Activated CD4-positive, alpha-beta T cell treated with anti-CD3 and anti-CD28 coated beads for 4 hours (primary cell): ENCODE measurements at places on chromosomes 1 and 21.

- no peak for DNase-seq
Observed at GRCh38 chr21:44989537-44989886, 49.7 kb downstream of the SLX9 start.

DNA sequence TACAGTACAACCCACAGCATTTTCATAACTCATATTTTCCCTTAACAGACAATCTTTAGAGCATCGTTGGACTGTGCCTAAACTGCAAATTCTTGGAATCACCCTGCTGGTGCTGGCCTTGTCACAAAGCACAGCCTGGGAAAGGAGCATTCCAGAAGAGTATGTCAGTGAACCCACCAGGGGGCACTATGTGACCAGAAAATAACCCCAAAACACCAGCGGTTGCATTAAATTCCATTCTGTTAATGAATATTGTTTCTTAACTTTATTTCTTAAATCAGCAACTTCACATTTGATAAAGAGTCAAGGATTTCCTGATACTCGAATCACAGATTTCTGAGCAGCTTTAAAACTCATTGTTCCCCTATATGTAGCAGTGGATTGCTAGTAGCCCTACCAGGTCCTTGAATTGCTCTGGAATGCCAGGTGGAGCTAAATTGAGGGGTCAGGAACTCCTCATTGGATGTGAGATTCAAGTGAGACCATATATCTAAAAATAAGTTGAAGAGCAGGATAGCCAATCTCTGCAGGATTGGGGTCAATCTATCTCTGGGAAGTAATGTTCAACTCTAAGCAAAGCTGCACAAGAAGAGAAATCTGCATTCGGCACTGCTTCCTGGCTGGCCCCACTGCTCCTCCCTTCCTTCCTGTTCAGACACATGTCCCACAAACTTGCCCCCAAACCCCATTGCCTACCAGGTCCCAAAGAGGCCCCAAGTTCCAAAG is 12.7 kb upstream of the RAB4A start:
- peak; percentile 77 for DNase-seq

- no peak for DNase-seq
Observed at GRCh38 chr1:239997515-239998311, 94.0 kb upstream of the FMN2 start.

DNA sequence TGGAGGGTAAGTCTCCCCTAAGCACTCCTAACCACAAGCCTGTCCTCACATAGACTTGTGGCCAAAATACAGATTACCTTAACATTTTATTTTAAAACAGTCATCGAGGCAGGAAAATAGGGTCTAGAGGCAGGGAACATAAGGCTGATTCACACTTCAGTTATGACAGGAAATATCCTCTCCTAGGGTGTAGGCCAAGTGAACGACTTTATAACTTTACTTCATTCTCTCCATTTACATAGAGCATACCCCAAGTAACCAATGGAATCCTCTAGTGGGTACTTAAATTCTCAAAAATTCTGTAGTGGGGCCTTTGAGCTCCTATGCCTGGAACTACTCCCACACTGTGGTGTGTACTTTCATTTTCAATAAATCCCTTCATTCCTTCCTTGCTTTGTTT is 113.0 kb downstream of the WDR3 start:
- no peak for DNase-seq

DNA sequence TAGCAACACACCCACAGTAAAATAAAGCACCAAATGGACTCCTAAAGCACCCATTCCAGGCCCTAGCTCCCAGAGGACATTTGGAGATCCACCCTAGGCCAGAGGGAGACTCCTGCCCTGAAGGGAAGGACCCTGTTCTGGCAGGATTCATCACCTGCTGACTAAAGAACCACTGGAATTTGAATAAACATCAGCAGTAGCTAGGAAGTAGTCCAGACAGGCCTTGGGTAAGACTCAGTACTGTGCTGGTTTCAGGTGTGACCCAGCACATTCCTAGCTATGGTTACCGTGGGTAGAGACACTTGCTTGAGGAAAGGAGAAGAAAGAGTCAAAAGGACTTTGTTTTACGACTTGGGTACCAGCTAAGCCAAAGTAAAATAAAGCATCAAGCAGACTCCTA is 92.7 kb upstream of the LRRC7 start:
- DNase-seq: no peak

DNA sequence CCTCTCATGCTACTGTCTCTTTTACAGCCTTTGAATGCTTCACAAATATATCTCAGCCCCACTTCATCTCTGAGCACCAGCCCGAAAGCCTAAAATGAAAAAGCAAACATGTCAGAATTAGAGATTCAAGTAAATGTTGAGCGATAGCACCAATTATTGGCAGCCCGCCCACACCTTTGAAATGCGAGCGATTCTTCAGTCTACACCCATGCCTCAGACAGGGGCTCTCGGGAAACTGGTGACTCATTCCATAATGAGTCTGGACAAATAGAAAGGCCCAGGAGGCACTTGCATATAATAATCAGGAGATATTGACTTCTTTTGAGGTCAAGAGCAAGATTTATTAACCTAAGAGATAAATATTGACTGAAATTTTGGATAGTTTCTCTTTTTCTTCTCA is 487.3 kb upstream of the PTBP2 start:
- DNase-seq: no peak

- no peak for DNase-seq
Observed at GRCh38 chr21:35002879-35003722, 46.0 kb downstream of the RUNX1 start.

- DNase-seq: no peak
Observed at GRCh38 chr1:89566761-89567174, 42.1 kb downstream of the LRRC8B start.

DNA sequence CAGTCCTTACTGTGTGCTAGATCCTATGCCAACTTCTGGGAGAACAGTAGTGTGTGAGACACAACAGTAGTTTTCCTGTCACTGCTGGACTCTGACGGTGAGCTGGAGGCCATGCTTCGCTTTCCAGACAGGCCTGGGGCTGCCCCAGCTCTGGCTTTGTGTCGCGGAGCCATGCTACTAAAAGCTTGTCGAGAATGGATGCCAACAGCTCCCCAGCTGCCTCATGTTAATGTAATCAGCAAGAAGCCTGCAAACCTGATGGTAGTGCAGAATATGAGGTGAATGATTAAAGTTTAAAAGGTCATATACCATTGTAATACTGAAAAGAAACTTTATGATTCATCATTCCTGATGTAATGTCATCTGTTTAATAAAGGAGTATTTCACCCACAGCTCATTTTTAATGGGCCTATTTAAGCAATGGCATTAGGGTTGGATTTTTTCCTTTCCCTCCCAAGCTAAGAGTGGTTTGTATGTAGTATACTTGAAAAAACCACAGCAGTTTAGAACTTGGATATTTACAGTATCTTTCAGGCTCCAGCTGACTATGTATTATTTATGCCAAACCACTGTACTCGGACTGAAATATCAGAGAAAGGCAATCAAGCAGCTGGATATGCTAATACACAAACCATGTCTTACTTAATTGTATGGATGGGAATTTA is 343.0 kb downstream of the NUF2 start:
- no peak for DNase-seq

DNA sequence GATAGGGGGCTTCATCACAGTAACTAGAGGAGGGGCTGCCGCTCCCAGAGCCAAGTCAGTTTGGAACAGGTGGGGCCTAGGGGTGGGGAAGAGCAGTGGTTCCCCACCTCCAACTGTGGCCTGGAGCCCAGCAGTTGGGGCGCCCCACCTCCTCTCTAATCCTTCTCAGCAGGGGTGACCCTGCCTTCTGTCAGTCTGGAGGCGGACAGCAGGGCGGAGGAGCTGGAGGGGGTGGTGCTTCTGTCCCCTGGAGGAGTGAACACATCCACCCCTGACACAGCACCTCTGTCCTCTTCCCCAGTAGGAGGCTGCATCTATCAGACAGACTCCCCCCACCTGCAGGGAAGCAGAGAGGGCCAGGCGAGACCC is 73.8 kb downstream of the MRPL37 start:
- DNase-seq: no peak

- no peak for DNase-seq
Observed at GRCh38 chr21:39705849-39706248, 39.1 kb upstream of the IGSF5 start.

DNA sequence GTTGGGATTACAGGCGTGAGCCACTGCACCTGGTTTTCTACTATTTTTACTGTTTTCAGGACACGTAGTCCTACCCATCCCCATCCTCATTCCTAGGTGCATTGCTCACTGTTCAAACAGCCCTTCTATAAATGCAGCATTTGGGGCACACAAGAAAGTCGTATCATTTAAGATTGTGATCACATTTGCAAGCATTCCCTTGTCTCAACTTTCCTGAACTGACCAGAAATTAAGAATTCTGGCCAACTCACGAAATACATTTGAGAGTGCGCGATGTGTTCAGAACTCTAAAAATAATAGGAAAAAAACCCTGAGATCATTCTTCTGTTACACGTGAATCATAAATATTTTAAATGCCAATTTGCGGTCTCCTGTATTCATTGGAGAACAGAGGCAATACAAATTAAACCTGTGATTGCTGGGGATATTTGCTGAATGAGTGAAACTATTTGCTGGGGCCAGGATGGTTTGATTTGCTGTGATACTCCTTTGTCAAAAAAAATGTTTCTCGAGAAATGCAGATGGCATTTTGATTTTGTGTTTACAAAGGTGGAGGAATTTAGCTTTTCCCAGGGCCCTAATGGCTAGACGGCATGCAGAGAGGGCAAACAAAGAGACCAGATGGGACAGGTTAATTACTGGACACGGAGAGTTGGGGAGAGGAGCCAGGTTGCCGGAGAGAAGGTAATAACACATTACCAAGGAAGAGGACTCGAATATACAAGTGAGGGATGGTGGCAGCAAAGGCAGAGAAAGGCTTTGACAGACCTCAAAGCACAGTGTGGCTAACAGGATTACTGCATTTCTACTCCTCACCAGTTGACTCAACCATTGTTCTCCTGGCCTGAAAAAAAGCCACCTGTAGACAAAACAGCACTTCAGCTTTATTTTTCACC is 38.4 kb downstream of the STPG1 start:
- no peak for DNase-seq

DNA sequence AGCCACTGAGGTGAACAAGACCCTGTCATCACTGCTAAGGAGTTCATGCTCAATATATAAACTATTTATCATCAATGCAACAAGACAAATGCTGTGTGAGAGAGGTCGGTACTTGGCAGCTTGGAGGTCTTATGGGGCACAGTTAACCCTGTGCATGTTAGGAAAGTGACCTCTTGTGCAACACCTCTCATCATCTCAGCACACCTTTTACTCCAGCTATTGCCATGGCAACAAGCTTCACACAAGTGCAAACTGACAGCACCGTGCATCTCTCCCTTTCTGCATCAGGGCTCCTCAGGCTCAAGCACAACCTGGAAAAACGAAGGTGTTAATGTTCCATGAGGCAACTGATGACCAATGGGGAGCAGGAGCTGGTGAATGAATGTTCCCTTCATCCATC is 14.7 kb upstream of the MYSM1 start:
- DNase-seq: no peak

- no peak for DNase-seq
Observed at GRCh38 chr1:155007251-155007828, 4.7 kb downstream of the ZBTB7B start.

DNA sequence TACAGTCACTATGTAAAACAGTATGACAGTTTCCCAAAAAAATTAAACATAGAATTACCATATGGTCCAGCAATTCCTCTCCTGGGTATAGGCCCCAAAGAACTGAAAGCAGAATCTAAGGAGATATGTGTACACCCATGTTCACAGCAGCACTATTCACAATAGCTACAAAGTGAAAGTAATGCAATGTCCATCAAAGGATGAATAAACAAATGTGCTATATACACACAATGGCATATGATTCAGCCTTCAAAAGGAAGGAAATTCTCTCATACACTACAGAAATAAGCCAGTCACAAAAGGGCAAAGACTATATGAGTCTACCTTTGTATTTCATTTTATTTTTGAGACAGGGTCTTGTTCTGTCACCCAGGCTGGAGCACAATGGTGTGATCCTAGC is 120.4 kb downstream of the TOMM20 start:
- no peak for DNase-seq

- DNase-seq: no peak
Observed at GRCh38 chr21:44572959-44573583, 458 bp upstream of the KRTAP10-4 start.

DNA sequence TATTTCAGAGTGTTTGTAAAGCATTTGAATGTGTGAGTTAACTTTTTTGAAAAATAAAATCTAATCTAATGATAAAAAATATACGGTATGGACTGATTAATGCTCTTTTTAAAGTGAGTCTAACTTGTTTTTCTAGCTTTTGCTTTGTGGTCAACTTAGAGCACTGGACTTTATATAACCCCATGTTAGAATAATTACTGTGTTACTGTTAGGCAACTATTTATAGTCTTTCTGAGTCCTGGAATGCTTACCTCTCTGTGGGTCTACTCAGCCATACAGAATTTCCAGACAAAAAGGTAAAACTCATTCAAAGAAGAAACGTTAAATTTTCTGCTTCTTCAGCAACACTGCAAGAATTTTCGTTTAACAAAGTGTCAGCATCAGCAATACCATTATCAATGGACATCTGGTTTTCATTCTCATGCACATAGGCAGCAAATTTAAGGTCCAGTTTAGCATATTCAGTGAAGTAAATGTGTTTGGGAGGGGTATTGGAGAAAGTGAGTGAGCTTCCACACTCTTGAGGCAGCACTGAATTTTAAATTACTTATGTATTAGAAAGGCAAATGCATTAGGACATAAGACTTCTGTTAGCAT is 664.7 kb upstream of the NEGR1 start:
- no peak for DNase-seq

GRCh38 chr21:17613242-17613676 is 558 bp upstream of the BTG3 start:
- no peak for DNase-seq

GRCh38 chr21:30168086-30168485 is 1.5 kb upstream of the CLDN17 start:
- no peak for DNase-seq

GRCh38 chr1:232507571-232507970 is 122.4 kb downstream of the SIPA1L2 start:
- no peak for DNase-seq

- no peak for DNase-seq
Observed at GRCh38 chr1:182680901-182681567, 3.4 kb downstream of the RGS8 start.

DNA sequence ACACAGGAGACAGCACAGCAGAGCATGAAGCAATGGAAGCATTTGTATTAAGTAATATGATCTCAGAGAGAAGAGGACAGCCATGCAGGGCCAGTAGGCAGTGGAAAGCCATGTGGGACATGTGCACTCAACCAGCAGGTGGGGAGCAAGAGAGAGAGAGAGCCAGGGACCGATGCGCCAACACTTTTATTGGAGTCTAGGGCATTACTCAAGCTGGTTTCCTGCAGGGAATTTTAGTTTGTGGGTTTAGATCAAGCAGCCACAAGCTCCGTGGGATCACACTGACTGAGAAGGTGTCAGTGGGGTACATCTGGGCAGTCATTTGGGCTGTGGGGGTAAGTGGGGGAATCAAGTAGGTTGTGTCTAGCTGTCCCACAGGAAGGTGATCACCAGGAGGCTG is 137.1 kb downstream of the PCBP3 start:
- DNase-seq: no peak

- DNase-seq: no peak
Observed at GRCh38 chr1:80272495-80272894, 1266.0 kb upstream of the ADGRL4 start.

GRCh38 chr1:63322944-63323864 is 837 bp downstream of the FOXD3 start:
- peak; percentile 27 for DNase-seq

- no peak for DNase-seq
Observed at GRCh38 chr1:112359961-112360767, 35.9 kb upstream of the CTTNBP2NL start.
